Stimulated activated CD4-positive, alpha-beta T cell treated with anti-CD3 and anti-CD28 coated beads, Interleukin-1b, Interleukin-23, amount 100 ng/mL, for 1 hour (primary cell): ENCODE measurements at places on chromosomes 13 and 19.

- no peak for DNase-seq
These were observed 9.0 kb downstream of the MICU2 start for GRCh38 chr13:21594715-21595545.

DNA sequence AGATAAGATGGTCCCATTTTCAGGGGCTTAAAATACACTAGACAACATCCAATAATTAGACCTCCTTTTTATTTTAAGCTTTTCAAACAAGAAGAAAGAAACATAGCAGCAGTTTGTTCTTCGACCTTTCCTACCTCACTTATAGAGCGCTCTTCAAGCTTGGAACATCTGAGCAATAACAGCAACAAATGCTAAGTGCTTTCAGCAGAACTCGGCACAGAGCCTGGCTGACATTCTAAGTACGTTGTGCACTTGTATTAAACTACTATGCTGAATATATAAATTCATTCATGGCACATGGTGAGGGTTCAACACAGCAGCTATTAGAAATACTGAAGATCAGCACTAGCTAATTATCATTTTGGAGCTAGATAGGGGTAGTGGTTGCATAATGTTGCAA lies 256.1 kb upstream of the MAB21L1 start:
- no peak for DNase-seq

- DNase-seq: no peak
These were observed 481.4 kb downstream of the PCDH9 start for GRCh38 chr13:66748712-66749111.

- DNase-seq: no peak
These were observed 1.5 kb downstream of the IFNL4 start for GRCh38 chr19:39246951-39247669.

GRCh38 chr13:84418041-84418440 lies 535.8 kb upstream of the SLITRK1 start:
- no peak for DNase-seq
